Stimulated activated CD4-positive, alpha-beta T cell treated with anti-CD3 and anti-CD28 coated beads, Interleukin-15, amount 100 ng/mL, for 48 hours (primary cell): ENCODE measurements at places on chromosomes 1 and 21.

DNA sequence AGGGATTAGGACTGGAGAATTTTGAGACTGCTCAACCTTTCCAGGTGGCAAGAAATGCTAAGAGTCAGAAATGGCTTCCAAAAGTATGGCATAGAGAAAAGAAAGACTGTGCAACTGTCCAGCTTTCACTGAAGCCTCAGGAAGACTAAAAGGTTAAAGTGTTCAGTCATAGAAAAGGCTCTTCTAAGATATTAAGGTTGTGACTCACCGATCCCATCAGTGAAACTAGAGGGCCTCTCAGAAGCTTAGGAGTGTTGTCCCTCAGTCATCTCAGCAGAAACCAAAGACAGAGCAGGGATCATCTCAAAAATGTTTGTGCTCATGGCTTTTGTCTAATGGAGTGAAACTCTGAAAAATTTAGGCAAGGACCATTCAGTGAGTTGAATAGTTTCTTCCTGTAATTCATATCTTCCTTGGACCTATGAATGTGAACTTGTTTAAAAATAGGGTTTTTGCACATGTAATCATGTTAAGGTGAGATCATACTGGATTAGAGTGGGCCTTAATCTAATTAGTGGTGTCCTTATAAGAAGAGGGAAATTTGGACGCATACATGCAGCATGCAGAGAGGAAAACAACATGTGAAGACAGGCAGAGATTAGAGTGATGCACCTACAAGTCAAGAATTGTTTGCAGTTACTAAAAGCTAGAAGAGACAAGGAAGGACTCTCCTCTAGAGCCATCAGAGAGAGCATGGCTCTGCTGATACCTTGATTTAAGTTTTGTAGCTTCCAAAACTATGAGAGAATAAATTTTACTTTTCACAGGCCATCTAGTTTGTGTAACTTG lies 71.3 kb downstream of the RPE65 start:
- DNase-seq: no peak

GRCh38 chr1:67802565-67802964 lies 30.7 kb downstream of the GNG12 start:
- DNase-seq: no peak

GRCh38 chr21:35377505-35378090 lies 328.5 kb upstream of the RUNX1 start:
- no peak for DNase-seq

GRCh38 chr1:110370827-110371226 lies 20.0 kb downstream of the SLC16A4 start:
- peak; percentile 11 for DNase-seq

DNA sequence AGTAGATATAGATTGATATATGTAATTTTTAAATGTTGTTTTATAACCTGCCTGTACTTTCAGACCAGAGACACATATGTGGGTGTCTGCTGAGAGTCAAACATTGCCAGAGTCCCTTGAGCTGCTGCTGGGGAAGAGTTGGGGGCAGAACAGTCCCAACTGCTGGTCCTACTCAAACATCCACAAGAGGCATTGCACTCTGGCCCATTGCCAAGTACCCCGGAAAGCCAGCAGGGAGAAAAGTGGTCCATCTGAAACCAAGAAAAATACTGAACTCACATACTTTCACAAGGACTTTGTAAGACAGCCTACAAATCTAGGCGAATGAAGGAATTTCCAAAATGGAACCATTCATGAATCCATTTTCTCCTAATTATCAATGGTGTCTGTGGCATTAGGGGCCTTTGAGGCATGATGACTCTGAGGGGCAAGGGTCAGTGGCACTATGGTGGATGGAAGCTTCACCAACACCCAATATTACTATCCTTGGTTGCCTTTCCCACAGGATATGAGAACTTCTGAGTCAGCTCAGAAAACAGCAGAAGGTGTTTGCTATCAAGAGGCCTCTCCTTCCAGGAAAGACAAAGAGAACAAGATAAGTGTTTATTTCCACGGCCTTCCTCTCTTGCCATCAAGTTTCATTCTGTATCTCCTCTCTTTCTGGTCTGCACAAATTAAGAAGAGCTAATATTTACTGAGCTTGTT lies 7.3 kb upstream of the TBX15 start:
- no peak for DNase-seq

GRCh38 chr1:169371404-169371803 lies 3.4 kb downstream of the BLZF1 start:
- DNase-seq: no peak

DNA sequence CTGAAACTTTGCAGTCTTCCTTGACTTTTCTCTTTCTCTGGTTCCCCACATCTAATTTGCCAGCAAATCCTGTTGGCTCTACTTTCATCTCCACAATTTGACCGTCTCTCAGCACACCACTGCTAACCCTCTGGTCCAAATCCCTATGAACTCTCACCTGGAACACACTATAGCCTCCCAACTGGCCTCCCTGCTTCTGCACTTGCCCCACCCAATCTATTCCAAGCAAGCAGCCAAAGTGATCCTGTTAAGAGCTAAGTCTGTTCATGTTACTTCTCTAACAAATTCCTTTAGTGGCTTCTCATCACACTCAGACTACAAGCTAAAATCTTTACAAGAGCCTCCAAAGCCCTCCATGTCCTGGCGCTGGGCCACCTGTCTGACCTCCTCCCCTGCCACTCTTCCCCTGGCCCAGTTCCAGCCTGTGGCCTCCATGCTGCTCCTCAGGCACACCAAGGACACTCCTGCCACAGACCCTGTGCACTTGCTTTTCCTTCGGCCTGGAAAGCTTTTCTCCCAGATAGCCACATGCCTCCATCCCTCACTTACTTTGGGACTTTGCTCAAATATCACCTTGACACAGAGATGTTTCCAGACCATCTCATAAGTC lies 104.1 kb downstream of the DTL start:
- DNase-seq: no peak

DNA sequence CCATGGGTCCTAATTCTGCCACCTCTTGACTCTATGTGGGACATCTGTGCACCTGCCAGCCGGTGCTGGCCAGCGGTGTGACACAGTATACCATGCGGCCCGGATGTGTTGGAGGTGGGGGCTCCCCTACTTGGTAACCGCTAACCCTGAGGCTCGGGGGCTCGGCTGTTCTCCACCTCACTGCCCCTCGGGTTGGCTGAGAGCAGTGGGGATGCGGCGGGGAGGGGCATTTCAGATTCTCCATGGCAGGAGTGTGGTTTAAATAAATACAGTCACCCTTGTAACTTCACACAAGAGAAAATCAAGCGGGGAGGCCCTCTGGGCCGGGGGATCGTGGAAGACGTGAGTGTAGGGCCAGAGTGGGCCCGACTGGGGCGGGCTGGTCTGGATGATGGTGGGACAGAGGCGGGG lies 11.0 kb downstream of the KRTAP10-1 start:
- DNase-seq: no peak

- no peak for DNase-seq
These were observed 19.9 kb downstream of the ACTN2 start for GRCh38 chr1:236706183-236706582.

GRCh38 chr1:36076979-36077573 lies 6.8 kb upstream of the TEKT2 start:
- no peak for DNase-seq

GRCh38 chr1:29991025-29991424 lies 732.4 kb downstream of the MATN1 start:
- no peak for DNase-seq

DNA sequence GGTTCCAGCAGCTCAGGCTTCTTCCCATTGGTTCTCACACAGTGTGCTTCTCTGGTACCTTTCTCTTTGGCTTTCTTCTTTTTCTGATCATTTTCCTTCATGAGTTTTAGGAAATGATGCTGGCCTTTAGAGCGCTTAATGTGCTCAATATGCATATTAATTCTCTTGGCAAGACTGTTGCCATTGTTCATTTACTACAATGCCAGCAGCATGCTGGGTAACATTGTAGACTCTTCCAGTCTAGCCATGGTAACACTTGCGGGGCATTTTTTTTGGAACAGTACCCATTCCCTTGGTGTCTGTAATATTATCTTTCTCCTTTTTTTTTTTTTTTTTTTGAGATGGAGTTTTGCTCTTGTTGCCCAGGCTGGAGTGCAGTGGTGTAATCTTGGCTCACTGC lies 21.7 kb downstream of the UBE4B start:
- no peak for DNase-seq

DNA sequence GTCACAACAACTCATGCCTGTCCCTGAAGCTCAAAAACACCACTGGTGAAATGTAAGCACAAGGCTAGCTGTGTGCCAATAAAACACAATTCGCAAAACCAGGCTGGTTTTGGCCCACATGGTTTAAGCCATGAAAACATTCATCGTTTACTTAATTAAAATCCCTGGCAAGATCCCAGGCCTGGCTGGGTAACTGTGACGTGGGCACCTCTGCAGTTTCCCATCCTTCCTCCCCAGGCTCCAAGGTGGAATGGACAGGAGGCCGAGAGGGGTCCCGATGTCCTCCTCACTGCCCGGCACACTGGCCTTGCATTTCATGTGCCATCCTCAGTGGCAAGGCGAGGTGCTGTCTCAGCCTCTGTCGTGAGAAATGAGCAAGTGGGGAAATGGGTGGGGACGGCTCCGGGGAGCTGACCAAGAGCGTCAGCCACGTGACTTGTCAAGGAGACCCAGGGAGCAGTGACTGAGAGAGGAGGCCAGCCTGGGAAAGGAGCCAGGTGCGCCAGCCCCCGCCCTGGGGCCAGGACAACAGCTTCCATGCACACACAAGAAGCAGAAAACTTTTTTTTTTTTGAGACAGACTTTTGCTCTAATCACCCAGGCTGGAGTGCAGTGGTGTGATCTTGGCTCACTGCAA lies 153.1 kb upstream of the RAB4A start:
- DNase-seq: no peak

DNA sequence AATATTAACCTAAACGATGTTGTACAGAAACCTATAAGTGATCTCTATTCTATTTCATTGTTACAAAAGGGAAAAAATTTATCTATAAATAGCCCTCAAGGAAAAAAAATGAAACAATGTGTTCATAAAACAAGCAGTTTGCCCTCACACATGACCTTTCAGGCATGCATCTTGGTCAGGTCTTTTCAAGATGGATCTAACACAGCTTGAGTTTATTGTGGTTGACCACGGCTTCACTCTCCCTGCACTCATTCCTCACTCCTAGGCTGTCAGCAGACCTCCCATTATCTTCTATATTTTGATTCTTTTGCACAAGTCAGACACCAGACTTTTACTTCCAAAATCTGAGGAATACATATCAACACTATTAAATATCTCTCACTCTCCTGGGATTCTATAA lies 544.3 kb downstream of the KCNT2 start:
- DNase-seq: no peak

GRCh38 chr1:85289207-85289847 lies 12.9 kb upstream of the BCL10 start:
- peak; percentile 30 for DNase-seq

DNA sequence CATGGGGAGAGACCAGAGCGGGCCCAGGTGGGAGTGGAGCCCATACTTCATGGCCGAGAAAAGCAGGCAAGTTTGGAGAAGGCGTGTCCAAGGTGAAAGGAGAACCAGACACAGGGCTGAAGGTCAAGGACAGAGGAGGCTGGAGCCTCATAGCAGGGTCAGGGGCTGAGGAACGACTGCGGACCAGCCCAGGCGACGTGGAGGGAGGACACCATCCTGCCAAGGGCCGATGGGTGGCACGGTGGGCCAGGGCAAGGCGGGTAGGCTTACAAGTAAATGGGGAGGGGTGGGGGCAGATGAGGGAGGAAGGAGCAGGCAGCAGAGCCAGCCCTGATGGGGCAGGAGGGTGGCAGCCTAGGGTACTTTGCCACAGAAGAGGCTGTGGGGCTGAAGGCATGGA lies 18.2 kb upstream of the GPR153 start:
- DNase-seq: no peak

- DNase-seq: no peak
These were observed 99.7 kb downstream of the PHTF1 start for GRCh38 chr1:113659556-113659955.

DNA sequence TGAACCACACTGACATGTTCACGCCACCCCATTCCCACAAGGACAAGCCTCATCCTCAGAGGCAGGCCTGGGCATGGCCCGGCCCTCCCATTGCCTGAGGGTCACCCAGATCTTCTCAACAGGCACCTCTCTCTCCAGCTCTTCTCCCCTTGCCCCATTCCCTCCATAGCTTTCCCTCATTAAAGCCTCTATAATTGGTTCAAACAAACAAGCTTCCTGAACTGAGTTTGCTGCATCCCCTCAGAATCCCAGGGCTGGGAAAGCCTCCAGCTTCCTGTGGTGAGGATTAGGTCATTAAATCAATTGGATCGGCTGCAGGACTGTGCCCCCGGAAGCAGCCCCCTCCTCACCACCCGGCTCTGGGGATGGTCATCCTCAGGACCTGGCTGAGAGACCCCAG lies 18.9 kb downstream of the CTNNBIP1 start:
- no peak for DNase-seq

DNA sequence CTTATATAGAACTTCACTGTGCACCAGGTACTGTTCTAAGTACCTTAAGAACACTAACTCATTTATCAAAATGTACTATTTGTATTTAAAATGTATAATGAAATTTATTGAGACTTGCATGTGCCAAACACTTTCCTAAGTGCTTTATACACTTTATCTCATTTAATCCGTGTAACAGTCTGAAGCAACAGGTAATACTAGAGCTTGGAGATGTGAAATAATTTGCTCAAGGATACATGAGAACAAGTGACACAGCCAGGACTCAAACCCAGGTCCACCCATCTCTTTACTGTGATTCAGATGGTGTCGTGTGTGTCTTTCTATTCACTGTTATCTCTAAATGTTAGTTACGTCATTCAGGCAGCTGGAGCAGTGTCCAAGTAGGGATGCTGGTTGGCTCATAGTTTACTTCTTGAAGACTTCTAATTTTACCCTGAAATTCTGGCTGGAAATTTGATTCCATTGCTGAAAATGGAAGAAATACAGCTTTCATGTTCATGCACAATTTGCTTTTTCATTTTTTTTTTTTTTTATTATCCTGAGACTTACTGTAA lies 169.7 kb upstream of the UBE2U start:
- no peak for DNase-seq

DNA sequence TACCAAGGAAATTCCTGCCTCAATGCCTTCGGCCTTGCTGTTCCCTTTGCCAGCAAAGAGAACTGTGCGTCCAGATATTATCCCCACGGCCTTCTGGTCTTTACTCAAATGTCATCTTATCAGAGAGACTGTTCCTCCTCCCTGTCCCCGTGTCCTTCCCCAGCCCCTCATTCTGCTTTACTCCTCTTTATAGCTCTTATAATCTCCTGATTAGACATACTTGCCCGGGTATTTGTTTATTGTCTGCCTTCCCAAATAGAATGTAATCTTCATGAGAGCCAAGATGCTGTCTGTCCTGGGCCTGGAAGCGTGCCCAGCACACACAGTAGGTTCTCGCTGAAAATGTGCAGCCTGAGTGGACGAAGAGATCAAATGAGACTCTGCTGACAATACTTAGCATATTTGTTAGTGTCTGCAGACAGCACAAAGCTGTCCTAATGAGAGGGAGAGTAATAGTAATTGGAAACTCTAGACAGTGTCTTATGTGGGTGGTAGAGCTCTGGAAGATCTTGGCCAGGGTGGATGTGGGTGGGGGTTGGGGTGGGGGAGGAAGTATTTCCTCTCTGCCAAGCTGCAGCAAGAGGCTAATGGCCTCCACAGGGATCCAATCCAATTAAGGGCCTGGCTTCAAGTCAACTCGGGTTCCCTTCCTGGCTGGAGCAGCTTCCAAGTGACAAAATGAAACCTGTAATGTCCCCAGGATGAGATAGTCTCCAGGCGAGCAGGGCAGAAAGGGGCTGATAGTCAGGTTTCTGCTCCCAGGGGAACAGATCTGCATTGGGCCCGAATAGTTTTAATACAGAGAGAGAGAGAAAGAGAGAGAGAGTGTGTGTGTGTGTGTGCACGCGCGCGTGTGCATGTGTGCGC lies 9.5 kb upstream of the CLIC4 start:
- no peak for DNase-seq
